ENCODE measurements at places on chromosomes 5 and 9.

DNA sequence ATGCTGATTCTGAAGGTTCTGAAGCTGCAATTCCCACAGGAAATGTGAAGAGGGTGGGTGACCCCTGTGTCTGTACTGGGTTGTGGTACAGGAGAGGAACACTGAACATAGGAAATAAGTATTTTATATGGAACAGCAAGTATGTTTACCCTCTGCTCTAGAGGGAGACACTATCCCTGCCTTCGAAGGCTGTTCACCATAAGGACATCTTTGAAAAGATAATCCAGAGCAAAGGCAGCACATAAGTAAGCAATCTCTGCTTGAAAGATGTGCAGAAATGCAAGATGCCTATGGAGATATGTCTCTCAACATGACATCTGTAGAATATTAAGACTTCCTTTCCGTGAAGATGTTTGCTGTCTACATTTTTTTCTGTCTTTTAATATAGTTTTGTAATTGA lies 184.4 kb upstream of the EFNA5 start:
- DNase-seq, result no peak

DNA sequence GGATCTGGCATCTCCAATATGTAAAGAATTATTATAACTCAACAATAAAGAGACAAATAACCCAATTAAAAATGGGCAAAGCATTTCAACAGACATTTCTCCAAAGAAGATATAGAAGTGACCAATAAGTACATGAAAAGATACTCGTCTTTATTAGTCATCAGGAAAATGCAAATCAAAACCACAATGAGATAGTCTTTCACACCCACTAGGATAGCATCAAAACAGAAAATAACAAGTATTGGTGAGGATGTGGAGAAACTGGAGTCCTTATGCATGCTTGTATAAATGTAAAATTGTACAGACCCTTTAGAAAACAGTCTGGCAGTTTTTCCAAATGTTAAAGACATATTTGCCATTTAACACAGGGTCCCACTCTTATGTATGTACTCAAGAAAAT lies 39.1 kb upstream of the ITGA1 start:
- DNase-seq, result no peak

- no peak for DNase-seq
These were observed 19.1 kb downstream of the CYLC2 start for GRCh38 chr9:103014242-103014641.

DNA sequence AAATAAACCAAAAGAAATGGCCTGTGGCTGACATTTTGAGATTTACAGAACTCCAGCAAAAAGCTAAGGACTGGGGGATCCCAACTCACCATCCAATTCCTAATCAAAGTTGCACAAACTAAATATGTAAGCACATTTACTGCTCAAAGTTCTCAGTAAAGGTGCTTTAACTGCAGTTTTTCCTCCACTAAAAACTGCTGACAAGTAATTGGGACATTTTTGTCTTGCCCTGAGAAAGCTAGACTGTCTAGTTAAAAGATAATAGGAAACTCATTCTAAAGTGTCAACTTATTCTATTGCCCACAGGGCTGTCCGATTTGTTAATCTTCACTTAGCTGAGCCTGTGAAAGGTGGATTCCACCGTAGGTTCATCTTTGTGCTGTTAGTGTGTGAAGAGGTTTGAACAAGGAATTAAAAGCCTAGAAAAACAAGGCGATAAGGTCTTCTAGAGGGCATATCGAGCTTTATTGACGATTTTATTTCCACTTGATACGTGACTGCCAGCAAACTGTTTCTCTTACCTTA lies 1.0 kb downstream of the DOCK8 start:
- DNase-seq, result no peak
